ENCODE measurements at places on chromosomes 12 and 14. TPM values are rescaled to one million over a fixed set of nuclear protein-coding genes. Genes with fewer than 3 reads are reported as not detected.

DNA sequence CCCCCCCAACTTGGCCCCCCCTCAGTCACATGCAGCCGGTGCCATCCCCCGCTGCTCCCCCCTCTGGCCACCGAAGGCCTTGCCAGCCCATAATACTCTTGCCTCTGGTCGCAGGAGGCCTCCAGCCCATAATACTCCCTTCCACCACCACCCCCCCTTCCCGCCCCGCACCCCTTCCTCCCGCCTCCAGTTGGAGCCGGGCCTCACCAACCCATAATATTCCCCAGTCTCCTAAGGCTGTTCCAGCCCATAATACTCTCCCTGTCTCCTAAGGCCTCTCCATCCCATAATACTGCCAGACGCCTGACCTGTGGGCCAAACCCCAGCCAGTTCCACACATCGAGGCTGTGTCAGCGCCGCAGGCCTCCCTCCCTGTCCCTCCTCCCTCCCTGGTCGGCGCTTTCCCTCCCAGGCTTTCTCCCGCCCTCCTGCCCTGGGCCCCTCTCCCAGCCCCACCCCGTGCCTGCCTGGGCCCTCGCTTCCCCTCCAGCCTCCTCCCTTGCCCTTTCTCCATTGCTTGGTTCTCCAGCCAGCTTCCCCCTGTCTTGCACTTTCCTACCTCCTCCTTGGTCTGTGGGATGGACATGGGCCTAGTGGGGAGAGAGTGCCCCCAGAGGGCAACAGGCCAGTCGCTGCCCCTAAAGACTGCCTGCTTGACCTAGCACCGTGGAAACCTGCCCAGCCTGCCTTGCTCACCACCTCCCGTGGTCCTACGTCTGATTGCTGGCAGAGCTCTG lies 6.8 kb upstream of the CHD4 start:
- H3K36me3 ChIP-seq: no peaks in the 10 kb centered on the region
- H3K4me1 ChIP-seq: peaks cover 13% of the 10 kb centered on the region
- peak; percentile 84 for DNase-seq
- H3K4me3 ChIP-seq: no peak overlapping the region
- H3K27ac ChIP-seq: peak overlapping the region; percentile 38

Gene ATF7IP
- 3.9 TPM for polyA plus RNA-seq

Gene CLEC1A
- 1.1 TPM for polyA plus RNA-seq

GRCh38 chr14:33563191-33563900 lies 387.5 kb downstream of the EGLN3 start:
- no peak overlapping the region for H3K4me3 ChIP-seq
- no peaks in the 10 kb centered on the region for H3K36me3 ChIP-seq
- no peaks in the 10 kb centered on the region for H3K4me1 ChIP-seq
- no peak for DNase-seq
- H3K27me3 ChIP-seq: no peaks in the 10 kb centered on the region

GRCh38 chr12:41683513-41684240 lies 461.0 kb downstream of the GXYLT1 start:
- no peak for DNase-seq
- H3K4me1 ChIP-seq: no peaks in the 10 kb centered on the region
- no peaks in the 10 kb centered on the region for H3K27me3 ChIP-seq
- no peaks in the 10 kb centered on the region for H3K36me3 ChIP-seq
- no peak overlapping the region for H3K27ac ChIP-seq

DNA sequence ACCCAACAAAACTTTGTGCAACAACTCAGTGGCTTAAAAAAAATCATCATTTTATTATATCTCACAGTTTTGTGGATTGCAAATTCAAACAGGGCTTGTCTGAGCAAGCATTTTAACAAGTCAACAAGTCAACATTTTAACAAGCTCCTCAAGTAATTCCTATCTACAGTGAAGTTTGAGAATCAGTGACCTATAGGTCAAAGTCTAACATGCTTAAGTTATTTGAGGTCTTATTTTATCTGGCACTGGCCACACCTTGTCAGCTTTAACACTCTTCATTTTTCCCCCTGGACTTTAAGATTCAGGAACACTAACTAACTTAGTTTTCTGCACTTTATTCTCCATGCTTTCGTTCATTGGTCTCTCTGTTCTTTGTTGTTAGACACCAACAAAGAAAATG lies 71.2 kb upstream of the PELI2 start:
- H3K36me3 ChIP-seq: no peaks in the 10 kb centered on the region
- no peak overlapping the region for H3K27ac ChIP-seq
- H3K4me3 ChIP-seq: no peak overlapping the region
- no peak for DNase-seq
- no peaks in the 10 kb centered on the region for H3K4me1 ChIP-seq

DNA sequence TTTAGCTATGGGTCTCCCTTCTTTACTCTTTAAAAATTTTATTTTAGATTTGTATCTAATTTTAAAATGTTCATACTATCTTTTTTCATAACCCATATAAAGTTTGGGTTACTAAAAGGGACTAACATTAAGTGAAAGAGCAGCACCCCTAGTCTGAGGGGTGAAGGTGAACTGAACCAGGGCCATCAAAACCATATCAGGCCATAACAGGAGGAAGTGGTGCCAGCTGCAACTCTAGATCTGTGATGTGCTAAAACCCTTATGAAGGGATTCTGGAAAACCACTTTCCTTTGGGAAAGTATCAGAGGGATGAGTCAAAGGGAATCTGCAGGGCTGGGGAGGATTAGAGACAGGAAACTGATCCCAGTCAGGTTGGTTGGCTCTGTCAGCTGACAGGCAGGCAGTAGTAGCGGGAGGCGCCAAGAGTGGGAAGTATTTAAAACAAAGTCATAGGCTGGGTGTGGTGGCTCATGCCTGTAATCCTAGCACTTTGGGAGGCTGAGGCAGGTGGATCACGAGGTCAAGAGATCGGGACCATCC lies 162.5 kb downstream of the PPM1H start:
- no peaks in the 10 kb centered on the region for H3K36me3 ChIP-seq
- no peak for DNase-seq
- no peak overlapping the region for H3K27ac ChIP-seq

GRCh38 chr12:78470354-78471195 lies 394.0 kb upstream of the SYT1 start:
- H3K27ac ChIP-seq: no peak overlapping the region
- no peaks in the 10 kb centered on the region for H3K4me1 ChIP-seq
- no peak for DNase-seq
- no peak overlapping the region for H3K4me3 ChIP-seq

- no peaks in the 10 kb centered on the region for H3K4me1 ChIP-seq
- peaks cover 3% of the 10 kb centered on the region for H3K36me3 ChIP-seq
- H3K27ac ChIP-seq: no peak overlapping the region
- DNase-seq: no peak
- H3K4me3 ChIP-seq: no peak overlapping the region
Measured at GRCh38 chr12:51942501-51943000, 8.9 kb upstream of the ACVR1B start.

GRCh38 chr14:69044965-69045555 lies 66.0 kb upstream of the ACTN1 start:
- peak overlapping the region; percentile 74 for H3K27ac ChIP-seq
- no peaks in the 10 kb centered on the region for H3K27me3 ChIP-seq
- no peaks in the 10 kb centered on the region for H3K36me3 ChIP-seq
- no peak for DNase-seq

DNA sequence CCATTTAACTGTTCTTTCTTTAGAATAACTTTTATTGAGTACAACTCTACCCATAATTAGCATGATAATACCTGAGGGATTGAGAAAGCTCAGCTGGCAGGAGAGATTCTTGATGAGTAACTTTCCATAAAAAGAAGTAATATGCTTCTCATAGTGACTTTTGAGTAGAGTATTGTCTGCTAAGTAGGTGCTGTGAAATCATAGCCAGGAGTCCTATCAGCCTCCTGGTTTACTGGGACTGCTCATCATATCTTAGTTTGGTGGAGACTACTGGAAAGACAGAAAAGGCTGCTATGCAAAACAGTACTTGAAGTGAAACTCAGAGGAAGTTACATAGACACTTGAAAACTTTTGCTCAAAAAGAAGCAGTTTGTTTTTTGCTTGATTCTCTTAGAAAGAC lies 113.3 kb upstream of the ATP2B1 start:
- H3K27me3 ChIP-seq: no peaks in the 10 kb centered on the region
- no peak overlapping the region for H3K4me3 ChIP-seq
- no peak for DNase-seq
- no peaks in the 10 kb centered on the region for H3K36me3 ChIP-seq
- H3K4me1 ChIP-seq: no peaks in the 10 kb centered on the region
- no peak overlapping the region for H3K27ac ChIP-seq

Gene KCNK13
- polyA plus RNA-seq: not detected

GRCh38 chr12:32776258-32776657 lies 20.6 kb upstream of the YARS2 start:
- H3K4me1 ChIP-seq: no peaks in the 10 kb centered on the region
- H3K27ac ChIP-seq: no peak overlapping the region
- no peaks in the 10 kb centered on the region for H3K27me3 ChIP-seq
- no peak for DNase-seq

Gene SPPL3
- 12.6 TPM for polyA plus RNA-seq

Gene HRK
- not detected for polyA plus RNA-seq

DNA sequence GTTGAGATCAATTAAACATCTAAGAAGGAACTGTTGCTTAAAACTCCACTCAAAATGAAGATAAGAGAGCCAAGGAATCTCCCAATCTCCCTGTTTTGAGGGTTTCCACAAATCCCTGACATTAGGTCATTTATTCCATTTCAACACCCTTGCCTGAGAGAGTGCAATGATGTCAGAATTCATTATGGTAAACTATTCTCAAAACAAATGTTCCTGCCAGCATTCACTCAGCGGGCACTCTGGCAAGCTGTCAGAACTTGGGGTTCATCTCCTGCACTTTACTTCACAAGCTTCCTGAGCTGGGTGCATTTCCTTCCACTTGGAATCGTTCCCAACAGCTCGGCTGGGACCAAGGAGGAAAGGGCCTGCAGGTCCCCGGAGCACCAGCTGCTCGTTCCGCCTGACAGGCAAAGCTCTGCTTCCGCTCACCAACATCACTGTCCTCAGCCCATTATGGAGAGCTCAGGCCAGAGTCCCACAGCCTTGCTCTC lies 117.8 kb downstream of the TTC7B start:
- no peaks in the 10 kb centered on the region for H3K4me1 ChIP-seq
- no peak overlapping the region for H3K4me3 ChIP-seq
- H3K36me3 ChIP-seq: no peaks in the 10 kb centered on the region
- DNase-seq: no peak
- H3K27me3 ChIP-seq: no peaks in the 10 kb centered on the region
- peak overlapping the region; percentile 41 for H3K27ac ChIP-seq

DNA sequence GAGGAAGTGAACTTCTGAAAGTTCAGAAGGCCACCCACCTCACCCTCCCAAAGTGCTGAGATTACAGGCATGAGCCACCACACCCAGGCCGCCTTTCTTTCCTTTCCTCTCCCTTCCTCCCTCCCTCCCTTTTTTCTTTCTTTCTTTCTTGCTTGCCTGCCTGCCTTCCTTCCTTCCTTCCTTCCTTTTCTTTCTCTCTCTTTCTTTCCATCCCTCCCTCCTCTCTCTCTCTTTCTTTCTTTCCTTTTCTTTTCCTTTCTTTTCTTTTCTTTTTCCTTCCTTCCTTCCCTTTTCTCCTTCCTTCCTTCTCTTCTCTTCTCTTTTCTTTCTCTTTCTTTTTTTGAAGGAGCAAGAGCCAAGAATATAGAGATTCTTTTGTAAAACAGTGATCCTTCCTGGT lies 208.3 kb upstream of the HMGA2 start:
- no peak overlapping the region for H3K4me3 ChIP-seq
- no peaks in the 10 kb centered on the region for H3K27me3 ChIP-seq
- H3K36me3 ChIP-seq: no peaks in the 10 kb centered on the region

DNA sequence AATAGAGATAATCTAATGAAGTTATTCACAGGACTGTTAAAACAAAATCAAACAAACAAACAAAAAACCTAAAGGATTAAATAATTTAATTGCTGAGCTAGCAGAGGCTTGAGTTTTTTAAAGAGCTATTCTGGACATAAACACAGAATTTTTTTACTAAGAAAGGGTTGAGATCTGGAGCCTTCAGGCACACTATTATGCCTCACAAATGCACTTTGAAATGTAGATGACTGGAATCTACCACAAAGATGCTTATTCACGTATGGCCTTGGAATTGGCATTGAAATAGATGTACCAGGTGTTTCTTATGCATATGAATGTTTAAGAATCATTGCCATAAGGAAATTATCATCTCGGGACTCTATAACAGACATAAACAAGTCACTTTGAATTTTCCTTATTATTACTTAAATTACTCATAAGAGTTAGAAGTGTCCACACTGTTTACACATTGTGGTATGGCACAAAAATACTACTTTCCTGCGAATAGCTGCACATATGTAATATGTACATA lies 21.6 kb downstream of the PUS7L start:
- no peak overlapping the region for H3K4me3 ChIP-seq
- H3K4me1 ChIP-seq: no peaks in the 10 kb centered on the region

- no peaks in the 10 kb centered on the region for H3K27me3 ChIP-seq
- H3K4me1 ChIP-seq: no peaks in the 10 kb centered on the region
- H3K27ac ChIP-seq: peak within 1 kb of the TSS; percentile 89
Measured at GRCh38 chr12:9869307-9870161, at the start of gene CLEC2B. Gene CLEC2B, minus strand, starts transcription at chr12:9869354.

DNA sequence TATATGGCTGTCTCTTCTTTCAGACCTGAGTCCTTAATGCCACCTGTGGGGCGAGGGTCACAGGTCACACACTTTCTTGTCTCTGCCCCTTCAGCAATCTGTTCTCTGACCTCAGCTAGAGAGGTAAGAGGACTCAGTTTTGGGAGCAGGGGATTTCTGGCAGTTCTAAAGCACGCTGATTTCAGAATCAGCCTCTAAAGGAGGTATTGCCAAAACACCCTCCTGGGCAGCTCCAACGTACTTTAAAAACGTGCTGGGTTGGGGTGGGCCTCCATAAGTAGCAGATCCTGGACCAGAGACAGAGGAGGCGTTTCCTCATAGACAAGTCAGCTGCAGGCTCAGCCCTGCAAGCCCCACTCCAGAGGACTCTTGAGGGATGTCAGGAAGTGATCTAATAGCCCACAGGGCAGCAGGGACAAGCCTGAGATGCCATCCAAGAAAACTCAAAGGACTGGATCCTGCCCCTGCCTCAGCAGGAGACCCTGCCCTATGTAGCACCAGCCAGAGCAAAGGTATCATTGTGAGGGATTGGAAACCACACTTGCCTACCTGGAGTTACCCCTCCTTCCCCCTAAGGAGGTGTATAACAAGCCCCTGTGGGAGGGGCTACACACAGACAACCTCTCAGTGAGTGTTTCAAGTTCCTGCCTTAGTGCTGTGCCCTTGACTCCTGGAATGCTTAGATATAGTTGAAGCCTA lies 8.5 kb downstream of the CTDSP2 start:
- peak overlapping the region; percentile 23 for H3K27ac ChIP-seq
- H3K36me3 ChIP-seq: no peaks in the 10 kb centered on the region
- DNase-seq: no peak
- H3K4me1 ChIP-seq: peaks cover 96% of the 10 kb centered on the region

Gene CDCA4
- polyA plus RNA-seq: 1.2 TPM
